ENCODE measurements at places on chromosomes 16 and 17.

GRCh38 chr17:68238871-68239253 is 9.0 kb upstream of the AMZ2 start:
- DNase-seq: no peak

DNA sequence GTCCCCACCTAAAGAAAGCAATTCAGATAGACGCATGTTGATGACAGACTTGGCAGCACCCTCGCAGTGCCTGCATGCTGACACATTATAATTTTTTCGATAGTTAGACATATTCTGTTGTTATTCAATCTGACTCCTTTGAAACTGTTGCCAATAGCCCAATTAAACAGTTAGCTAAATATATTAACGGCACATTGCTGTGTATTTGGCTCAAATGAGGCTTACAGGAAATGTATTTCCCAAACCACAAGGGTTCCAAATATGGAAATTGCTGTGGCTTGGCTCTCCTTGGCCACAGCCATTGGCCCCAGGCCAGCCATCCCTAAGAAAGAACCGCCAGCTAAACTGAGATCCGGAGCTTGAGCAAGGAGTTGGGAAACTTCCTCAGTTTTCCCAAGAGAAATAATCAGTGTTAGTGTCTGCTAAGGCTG is 31.1 kb downstream of the C16orf82 start:
- no peak for DNase-seq

DNA sequence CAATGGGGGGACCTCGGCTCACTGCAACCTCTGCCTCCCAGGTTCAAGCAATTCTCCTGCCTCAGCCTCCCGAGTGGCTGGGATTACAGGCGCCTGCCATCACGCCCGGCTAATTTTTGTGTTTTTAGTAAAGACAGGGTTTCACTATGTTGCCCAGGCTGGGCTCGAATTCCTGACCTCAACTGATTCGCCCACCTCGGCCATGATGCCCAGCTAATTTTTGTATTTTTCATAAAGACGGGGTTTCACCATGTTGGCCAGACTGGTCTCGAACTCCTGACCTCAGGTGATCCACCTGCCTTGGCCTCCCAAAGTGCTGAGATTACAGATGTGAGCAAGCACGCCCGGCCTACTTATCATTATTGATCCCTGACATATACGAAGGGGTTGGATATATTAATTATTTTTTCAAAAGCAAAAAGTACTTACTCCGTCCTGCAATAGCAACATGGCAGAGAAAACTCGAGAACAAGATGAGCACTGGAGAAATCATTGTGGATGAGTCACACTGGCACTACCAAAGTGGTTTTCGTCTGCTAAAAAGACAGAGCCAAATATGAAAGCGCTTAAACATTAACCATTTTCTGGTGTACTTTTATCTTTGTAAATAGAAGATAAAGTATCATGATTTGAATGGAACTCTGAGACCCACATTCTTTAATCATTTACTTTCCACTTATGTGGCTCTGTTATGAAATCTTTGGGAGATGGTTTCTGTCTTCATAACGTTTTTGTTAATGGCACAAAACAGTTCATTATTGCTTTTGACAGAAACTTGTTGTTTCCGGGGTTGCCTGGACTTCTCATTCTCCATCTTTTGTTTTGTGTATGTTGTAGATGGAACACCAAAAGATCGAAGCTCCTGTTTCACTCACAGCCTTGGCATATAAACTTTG is at the start of gene APOH:
Gene APOH, minus strand, starts transcription at position 529 of the 896 bp plus-strand sequence. Its CDS starts 36 bp downstream, at position 493.
- no peak for DNase-seq

DNA sequence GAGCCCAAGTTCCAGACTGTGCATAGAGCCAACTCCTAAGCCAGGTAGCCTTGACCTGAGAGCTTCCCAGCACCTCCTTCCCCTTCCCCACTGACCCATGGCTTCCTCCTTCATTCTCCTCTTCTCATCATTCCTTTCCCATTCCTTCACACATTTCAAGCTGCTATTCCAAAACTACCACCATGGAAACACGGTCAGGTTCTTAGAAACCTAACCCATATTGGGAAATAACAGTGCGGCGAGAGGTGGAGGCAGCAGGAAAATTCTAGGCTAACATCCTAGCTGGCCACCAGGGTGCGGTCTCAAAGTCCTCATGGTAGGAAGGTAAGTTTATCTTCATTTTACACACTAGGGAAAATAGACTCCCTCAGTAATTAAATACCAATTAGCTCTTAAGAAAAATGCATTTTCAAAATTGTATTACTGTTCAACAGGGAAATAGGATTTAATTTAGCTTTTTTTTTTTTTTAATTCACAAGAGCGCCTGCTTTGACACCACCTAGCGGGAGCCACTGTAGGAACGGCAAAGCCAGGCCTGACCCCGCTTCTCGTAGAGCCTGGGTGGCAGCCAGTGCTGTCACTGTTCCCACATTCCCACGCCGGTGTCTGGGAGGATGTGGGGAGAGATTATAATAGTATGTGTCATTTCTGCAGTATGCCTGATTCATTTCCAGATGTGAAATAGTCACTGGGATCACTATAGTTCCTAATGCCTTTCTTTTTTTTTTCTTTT is 14.0 kb upstream of the SPHK1 start:
- no peak for DNase-seq

DNA sequence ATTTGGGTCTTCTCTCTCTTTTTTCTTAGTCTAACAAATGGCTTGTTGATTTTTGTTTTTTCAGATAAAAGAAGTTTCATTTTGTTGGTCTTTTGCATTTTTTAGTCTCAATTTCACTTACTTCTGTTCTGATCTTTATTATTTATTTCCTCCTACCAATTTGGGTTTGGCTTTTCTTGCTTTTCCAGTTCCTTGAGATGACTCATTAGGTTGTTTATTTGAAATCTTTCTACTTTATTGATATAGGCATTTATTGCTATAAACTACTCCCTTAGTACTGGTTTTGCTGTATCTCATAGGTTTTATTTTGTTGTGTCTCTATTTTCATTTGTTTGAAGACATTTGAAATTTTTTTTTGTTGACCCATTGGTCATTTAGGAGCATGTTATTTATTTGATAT is 152.2 kb upstream of the MPHOSPH6 start:
- DNase-seq: no peak

- DNase-seq: peak; percentile 40
Measured at GRCh38 chr16:67562918-67563707, 787 bp downstream of the CTCF start.

- DNase-seq: no peak
Measured at GRCh38 chr17:45993962-45994627, 5.0 kb upstream of the STH start.

DNA sequence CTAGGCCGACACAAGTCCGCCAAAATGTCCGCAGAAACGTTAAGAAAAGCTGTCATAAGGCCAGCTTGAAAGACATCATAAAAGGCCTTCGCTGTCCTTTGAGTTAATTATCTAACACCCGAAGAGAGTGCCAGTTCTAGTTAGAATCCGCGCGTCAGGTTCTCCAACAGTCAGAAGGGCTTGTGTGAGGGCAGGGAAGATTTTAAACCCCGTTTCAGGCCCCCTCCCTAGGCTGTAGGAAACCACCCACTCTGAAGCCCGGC is 729 bp upstream of the CLTC start:
- no peak for DNase-seq

- no peak for DNase-seq
Measured at GRCh38 chr16:70656065-70656711, 9.8 kb downstream of the IL34 start.

DNA sequence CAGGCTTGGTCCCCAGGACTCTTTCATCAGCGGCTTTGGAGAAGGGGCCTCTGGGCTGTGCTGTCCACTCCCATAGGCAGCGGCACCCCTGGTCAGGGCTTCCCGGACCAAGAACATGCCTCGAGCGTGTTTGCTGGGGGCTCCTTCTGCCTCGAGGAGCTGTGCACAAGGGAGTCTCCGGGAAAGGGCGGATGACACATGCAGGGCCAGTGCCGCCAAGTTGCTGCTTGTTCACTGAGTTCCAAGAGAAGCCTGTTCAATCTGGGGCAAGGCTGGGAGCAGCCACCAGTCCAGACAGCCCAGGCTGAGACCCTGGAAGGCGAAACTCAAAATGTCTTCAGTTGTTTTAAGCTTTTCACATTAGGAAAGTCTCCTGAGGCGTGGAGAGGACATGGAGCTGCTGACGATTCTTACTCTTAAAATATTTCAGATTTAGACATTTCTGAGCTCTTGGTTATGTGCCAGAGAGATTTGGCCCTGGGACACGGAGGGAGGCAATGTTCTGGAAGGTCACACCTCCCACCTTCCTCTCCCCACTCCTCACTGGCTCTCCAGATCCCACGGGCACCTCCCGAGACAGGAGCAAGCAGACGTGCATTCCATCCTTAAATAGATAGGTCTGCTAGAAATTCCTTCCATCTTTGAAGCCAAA is 84.5 kb upstream of the ZNF469 start:
- no peak for DNase-seq

- DNase-seq: no peak
Measured at GRCh38 chr16:47599512-47599911, 138.4 kb downstream of the PHKB start.

- DNase-seq: no peak
Measured at GRCh38 chr17:27939474-27940465, 46.6 kb upstream of the LYRM9 start.

DNA sequence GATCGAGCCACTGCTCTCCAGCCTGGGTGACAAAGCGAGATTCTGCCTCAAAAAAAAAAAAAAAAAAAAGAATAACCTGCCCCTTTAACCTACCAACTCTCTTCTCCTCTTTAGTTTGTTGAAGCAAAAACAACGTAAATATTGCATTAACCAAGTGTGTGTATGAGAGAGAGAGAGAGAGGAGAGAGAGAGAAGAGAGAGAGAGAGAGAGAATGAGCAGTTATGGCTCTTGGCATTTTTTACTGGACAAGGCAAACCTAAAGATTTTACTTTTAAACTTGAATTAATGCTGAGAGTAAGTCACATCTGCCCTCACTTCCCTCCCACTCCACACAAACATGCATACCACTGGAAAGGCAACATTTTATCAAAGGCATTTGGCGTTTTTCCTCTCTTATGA is 3.0 kb upstream of the SLFN5 start:
- DNase-seq: no peak

Measured in stimulated activated CD8-positive, alpha-beta memory T cell treated with anti-CD3 and anti-CD28 coated beads, Interleukin-2, amount 100 ng/mL, for 48 hours (primary cell).